Spinal cord (tissue), 10 donors: ENCODE measurements at places on chromosomes 12 and 14.

- no peak for DNase-seq
Observed at GRCh38 chr14:89137526-89138163, 279.4 kb downstream of the FOXN3 start.

DNA sequence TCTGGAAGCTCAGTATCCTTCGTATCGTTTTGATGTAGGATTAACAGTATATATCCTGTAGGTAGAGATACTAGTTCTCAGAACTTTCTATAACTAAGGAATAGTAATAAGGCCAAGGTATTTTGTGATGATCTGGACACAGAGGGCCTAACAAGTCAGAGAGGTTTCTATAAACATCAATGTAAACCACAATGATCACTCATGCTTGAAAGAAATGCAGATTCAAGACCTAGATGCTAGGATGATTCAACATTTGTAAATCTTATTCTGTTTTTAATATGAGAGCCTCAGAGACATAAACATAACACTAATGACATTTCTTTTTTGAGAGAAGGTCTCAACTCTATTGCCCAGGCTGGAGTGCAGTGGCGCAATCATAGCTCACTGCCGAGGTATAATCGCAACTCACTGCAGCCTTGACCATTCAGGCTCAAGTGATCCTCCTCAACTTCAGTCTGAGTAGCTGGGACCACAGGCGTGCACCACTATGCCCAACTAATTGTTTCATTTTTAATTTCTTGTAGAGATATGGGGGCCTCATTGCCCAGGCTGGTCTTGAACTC, 16.2 kb downstream of the SUPT16H start:
- DNase-seq = no peak

- DNase-seq = no peak
Observed at GRCh38 chr14:39812532-39813320, 380.5 kb upstream of the FBXO33 start.

DNA sequence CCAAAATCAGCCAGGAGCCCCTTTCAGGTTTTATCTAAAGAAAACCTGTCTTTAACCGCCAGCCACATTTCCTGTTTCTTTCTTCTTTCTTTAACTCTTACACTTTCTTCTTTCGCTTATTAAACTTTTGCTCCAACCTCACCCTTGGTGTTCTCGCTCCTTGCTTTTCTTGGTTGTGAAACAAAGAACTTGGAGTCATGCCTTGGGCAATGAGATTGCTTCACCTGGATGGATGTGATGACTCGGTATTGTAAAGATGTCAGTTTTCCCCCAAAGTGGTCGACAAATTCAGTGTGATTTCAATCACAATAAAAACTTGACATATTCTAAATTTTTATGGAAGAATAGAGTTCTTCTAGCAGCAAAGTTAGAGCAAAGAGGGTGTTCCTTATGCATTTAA, 16.2 kb upstream of the TCL1A start:
- DNase-seq = no peak

DNA sequence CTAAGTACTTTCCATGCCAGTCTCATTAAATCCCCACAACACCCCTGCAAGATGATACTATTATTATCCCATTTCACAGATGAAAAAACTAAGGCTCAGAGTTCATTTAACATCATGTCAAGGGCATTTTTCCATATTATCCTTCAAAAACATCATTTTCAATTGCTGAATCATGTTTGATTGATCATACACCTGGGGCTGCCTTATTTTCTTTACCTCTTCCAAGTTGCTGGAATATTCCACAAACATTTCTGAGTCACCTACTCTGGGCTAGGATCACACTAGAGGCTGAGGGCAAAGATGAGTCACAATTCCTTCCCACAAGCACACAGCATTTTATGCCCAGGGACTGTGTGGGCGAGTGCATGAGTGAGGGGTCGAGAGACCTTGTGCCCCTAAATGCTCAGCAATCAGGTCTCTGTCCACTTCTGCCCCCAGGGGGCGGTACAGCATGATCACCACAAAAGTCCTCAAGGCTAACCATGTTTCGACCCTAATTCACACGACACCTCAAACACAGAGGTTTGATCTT, 14.1 kb upstream of the TMEM119 start:
- no peak for DNase-seq

- no peak for DNase-seq
Observed at GRCh38 chr14:34214961-34215360, 247.1 kb downstream of the SPTSSA start.

GRCh38 chr12:112916270-112916669, 9.5 kb downstream of the OAS1 start:
- DNase-seq = no peak

DNA sequence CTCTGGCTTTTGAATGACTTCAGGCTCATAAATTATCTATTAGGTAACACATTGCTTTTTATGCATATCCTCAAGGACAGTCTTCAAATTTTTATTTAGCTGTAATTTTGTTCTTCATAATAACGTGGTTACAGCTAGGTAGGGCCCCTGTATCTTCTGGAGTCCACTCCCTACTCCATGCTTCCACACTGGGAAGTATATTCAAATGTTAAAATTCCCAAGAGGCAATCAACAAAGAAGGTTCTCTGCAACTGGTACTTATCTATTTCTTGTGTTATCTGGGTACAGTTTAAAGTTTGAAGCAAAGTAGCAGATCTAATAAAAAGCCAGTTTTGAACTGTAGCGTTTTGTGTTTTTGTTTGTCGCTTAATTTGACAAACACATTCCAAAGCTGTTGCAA, 20.1 kb upstream of the BAZ1A start:
- no peak for DNase-seq

- DNase-seq = no peak
Observed at GRCh38 chr12:125092108-125092871, 27.1 kb downstream of the AACS start.

- no peak for DNase-seq
Observed at GRCh38 chr14:51431741-51432140, 191.7 kb downstream of the TMX1 start.

DNA sequence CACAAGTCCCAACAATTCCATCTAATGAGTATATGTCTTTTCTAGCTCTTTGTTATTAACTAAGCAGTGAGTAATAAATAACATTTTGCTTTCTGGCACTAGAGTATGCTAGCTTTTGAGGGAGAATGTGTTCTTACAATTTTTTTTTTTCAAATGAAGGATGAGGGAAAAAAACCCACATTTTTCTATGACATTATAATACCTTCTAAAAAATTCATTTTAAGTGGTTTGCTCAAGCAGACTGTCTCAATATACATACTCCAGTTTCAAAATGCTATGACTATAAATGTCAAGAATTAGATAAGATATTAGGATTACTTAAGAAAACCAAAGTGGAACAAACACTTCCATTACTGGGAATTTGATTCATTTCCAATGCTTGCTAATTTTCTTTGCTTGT, 394.6 kb downstream of the C12orf75 start:
- no peak for DNase-seq

GRCh38 chr14:26959972-26960660, 362.3 kb upstream of the NOVA1 start:
- DNase-seq = no peak

DNA sequence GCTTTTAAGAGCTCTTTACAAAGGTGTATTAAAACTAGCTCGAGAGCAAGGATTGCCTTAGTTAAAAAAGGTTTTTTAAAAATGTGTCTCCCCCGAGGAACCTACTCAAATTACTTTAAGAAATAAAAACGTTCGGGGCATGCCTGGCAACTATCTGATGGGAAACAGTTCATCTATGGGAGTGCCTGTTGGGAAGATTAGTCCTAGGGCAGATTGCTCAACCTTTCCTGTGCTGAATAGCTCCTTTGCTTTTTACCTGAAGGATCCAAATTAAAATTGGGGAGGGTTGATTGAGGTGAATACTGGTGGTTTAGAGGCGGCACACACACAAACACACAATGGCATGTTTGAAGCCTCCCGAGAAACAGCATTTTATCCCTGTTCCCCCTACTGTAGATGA, 541.4 kb upstream of the ATP2B1 start:
- DNase-seq = no peak

DNA sequence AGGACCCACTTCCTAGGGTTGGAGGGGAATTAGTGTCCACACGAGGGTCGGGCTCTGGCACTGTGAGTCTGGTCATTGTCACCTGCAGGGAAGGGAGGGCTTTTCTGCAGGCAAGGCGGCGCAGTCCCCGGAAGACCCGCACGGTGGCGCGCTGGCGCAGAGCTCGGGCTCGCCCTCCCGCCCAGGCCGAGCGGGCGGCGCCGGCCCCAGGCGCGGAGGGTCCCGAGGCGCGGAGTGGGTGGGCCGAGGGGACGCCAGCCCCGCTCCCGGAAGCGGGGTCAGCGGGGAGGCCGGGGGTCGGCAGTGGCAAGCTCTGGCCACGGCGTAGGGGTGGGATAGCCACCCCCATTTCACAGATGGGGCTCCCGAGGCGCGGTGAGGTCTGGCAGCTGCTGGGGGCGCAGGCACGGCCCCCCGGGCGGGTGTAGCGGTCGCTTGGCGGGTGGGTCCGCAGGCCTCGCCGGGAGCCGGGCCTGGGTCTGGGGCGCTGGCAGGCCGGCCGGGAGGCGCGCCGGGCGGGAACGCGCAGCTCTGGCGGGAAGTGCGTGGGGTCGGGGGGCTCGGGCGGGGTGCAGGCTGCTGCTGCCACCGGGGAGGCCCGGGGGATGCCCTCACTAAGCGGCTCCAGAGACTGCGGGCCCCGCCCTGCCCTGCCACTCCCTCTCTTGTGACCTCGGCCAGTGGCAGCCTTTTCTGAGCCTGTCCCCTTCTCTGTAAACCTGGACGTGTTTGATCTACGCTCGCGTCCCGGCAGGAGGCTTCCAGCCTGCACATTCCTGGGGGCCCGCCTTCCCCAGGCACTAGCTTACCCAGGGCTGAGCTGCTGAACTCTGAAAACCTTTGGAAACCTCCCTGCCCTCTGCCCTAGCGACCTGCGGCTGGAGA, 46.1 kb downstream of the CYP46A1 start:
- peak; percentile 42 for DNase-seq

DNA sequence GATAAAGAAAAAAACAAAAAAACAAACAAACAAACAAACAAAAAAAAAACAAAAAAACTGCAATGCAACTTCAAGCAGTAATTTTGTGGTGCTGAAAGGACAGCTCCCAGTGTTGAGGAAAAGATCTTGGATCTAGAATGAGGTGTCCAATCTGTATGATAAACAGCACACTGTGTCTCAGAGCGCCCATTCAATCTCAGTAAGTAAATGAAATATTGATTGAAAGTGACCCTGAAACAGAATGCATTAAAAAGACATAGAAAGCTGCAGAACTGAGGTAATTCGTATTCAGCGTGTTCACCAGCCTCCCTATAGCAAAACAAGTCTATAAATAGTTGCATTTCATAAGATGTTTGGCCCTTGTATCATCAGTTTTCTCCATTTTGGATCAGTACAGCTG, 153.0 kb downstream of the NOVA1 start:
- DNase-seq = no peak

DNA sequence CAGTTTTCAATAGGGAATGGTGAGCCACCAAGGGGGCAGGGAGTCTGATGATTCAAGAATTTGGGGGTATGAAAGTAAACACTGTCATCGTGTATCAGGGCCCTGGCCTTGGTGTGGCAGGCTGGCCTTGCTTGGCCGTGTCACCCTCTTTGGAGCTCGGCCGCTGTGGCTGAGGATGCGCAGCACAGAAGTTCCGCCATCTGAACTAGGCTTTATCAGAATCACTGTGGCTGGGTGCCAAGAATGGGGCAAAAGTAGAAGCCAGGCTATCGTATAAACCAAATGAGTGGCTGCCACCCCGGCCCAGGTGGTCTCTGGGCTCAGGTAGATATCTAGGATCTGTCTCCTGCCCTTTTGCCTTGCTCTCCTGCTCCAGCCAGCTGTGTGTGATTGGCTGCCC, 137.4 kb downstream of the PAPOLA start:
- no peak for DNase-seq

GRCh38 chr14:74906925-74907521, 16.0 kb downstream of the RPS6KL1 start:
- DNase-seq = no peak

GRCh38 chr12:43283206-43283605, 268.8 kb downstream of the ADAMTS20 start:
- no peak for DNase-seq

DNA sequence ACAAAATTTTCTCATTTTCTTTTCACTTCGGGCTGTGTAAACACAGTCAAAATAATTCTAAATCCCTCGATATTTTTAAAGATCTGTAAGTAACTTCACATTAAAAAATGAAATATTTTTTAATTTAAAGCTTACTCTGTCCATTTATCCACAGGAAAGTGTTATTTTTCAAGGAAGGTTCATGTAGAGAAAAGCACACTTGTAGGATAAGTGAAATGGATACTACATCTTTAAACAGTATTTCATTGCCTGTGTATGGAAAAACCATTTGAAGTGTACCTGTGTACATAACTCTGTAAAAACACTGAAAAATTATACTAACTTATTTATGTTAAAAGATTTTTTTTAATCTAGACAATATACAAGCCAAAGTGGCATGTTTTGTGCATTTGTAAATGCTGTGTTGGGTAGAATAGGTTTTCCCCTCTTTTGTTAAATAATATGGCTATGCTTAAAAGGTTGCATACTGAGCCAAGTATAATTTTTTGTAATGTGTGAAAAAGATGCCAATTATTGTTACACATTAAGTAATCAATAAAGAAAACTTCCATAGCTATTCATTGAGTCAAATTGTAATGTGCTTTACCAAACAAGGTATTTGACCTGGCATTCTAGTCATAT, 4.8 kb downstream of the CDKN1B start:
- no peak for DNase-seq

GRCh38 chr12:12275874-12276273, 9.0 kb upstream of the LRP6 start:
- no peak for DNase-seq

DNA sequence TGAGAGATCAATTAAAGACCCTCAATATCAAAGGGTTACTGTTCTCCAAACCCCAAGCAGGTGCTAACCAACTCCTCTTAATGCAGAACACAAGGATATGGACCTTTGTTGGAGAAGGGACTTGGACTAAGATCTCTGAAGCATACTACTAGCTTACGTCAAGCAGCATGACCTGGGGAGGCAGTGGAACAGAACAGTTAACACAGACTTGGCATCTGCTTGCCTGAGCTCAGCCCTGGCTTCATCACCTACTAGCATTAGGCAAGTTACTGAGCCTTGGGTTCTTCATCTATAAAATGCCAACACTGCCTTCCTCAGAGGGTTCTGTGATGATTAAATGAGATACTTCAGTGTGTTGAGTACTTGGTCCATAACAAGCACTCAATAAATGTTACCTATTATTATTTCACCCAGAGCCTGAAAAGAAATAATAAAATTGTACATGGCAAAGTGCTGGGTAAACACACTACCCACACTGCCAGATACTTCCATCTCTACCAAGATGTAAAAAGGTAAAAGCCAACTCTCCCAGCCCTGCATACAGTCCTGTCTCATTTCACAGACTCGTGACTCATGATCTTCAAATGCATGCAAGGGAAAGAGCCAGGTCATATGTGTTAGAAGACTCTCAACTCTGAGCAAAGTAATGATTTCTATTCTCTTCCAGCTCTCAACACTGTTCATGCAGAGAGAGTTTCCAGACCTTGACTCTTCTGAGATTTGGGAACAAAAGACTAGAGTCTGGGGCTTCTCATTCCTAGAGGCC, 39.7 kb downstream of the FMNL3 start:
- DNase-seq = no peak

DNA sequence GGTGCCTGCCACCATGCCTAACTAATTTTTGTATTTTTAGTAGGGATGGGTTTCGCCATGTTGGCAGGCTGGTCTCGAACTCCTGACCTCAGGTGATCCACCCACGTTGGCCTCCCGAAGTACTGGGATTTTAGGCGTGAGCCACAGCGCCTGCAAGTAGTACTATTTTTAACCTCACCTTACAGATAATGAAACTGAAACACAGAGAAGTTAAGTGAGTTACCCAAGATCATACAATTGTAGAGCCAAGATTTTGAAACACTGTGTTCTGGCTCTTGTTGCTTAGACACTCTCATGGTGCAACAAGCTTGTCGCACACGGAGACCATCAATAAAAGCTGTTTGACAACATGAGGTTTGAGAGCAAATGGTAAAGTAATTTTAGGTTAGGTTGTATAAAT, 159.1 kb upstream of the LMNTD1 start:
- DNase-seq = no peak
